Naive thymus-derived CD4-positive, alpha-beta T cell (primary cell): ENCODE measurements at places on chromosomes 7 and 10. TPM values are rescaled to one million over a fixed set of nuclear protein-coding genes. Genes with fewer than 3 reads are reported as not detected.
A peak's percentile ranks its signal among the peaks of the same experiment; 100 is the strongest.

DNA sequence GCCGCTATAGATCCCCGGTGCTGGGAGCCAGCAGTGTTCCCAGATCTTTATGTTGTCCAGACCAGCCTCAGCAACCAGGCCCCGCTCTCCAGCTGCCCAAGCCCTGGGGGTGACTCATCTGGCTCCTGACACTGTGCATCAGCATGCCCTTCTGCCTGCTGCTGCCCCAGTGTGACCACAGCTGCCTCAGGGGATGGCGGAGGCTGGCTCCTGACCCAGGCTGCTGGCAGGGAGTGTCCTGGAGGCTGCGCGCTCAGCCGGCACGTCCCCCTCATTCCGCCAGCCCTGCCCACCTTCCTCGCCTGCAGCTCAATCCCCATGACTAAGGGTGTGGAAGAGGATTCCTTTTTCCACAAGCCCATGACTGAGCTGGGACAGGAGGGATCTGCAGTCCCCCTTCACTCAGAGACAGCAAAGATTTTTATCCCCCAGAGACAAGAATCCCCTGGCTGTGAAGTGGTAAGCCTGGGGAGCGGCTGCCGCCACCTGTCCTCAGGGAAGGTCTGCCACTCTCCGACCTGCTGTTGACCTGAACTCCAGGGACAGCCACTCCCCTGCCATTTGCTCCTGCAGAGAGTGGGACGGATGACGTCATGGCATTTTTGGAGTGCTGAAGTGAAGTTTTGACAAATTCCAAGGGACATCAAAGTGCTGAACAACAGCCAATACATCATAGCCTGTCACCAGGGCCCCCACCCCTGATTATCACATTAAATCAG lies 182.8 kb upstream of the BMPER start:
- H3K27ac ChIP-seq, result no peak overlapping the region
- H3K4me3 ChIP-seq, result no peak overlapping the region

DNA sequence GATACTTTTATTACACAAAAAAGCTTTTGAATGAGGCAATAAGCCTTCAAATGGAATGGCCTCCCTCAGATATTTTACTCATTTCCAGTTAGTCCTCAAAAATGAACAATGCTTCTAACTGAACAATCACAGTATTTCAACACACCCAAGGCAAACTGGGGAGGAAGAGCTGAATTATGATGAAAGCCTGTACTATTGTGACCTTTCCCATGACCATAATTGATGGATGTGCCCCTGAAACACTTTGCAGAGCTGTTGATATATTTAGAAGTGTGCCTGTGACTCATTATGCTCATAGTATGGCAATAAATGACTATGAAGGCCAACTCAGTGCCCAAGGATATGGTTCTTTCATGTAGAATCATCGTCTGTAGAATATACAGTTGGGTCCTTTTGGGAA lies 248.1 kb downstream of the AHR start:
- H3K4me3 ChIP-seq, result no peak overlapping the region
- no peak for DNase-seq
- H3K27me3 ChIP-seq, result no peaks in the 10 kb centered on the region
- no peaks in the 10 kb centered on the region for H3K36me3 ChIP-seq
- H3K4me1 ChIP-seq, result no peaks in the 10 kb centered on the region

- no peaks in the 10 kb centered on the region for H3K4me1 ChIP-seq
- H3K27me3 ChIP-seq, result no peaks in the 10 kb centered on the region
- no peak for DNase-seq
- peak overlapping the region; percentile 49 for H3K4me3 ChIP-seq
- no peak overlapping the region for H3K27ac ChIP-seq
These were observed 1.2 kb downstream of the TPST1 start for GRCh38 chr7:66206119-66206933.

GRCh38 chr7:7922684-7923385 lies 45.8 kb upstream of the GLCCI1 start:
- H3K36me3 ChIP-seq, result no peaks in the 10 kb centered on the region
- no peak for DNase-seq
- no peaks in the 10 kb centered on the region for H3K27me3 ChIP-seq
- H3K27ac ChIP-seq, result no peak overlapping the region

DNA sequence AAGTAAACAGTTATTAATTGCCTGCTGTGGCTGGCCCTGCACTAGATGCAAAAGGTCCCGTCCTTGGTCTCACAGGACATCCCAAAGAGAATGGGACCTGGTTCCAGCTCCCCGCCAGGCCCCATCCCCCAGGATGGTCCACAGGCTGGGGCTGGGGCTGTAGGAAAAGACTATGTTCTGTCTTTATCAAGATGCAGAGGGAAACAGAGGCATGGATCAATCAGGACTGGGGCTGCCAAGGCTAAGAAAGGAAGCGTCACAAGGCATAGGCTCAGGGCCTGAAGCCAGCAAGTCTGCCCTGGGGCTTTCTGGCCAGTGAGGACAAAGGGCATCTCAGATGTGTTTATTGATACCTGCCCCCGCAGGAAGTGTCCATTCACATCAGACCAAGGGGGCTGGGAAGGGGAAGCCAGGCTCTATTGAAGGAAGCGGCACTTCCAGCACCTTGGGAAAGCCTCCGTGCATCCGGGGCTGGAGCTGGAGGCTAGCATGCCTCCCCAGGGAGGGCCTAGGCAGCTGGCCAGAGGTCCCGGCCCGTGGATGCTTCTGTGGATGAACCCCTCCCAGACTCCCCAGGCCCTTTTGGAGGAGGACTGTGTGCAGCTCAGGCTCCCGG lies 5.8 kb downstream of the VSIR start:
- H3K4me3 ChIP-seq, result no peak overlapping the region
- no peaks in the 10 kb centered on the region for H3K27me3 ChIP-seq
- DNase-seq, result no peak

DNA sequence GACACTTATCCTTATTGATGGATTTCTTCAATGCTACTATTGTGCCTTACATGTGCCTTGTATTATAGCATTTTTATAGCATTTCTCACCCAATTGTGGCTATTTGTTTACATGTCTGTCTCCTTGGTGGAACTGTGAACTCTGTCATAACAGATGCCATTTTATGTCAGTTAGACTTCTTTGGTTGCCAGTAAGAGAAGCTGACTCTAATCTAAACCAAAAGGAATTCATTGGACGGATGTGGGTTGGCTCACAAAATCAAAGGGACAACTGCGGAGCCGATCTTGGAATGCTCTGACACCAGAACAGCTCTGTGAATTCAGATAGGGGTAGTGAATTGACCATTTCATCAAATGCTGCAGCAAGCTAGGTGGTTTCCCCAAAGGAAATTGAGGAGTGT lies 15.0 kb downstream of the GARIN1A start:
- H3K27ac ChIP-seq, result no peak overlapping the region
- H3K4me3 ChIP-seq, result no peak overlapping the region
- no peaks in the 10 kb centered on the region for H3K27me3 ChIP-seq
- no peaks in the 10 kb centered on the region for H3K36me3 ChIP-seq
- DNase-seq, result no peak

DNA sequence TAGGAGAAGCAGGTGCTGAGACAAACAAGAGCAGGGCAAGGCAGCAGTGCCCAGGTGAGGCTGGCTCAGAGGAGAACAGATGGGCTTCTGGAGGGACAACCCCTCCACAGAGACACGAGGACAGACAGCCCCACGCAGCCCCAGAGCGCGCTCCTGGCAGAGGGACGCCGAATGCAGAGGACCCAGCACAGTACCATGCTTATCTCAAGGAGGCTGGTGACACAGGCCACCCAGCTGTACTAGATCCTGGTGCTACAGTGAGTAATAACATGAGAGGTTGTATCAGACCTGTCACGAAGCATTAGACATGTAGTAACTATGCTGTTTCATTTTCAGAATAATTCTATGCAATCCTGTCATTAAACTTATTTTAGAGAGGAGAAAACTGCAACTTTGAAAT lies 60.4 kb upstream of the NCAPG2 start:
- no peak for DNase-seq
- H3K4me3 ChIP-seq, result no peak overlapping the region
- peaks cover 16% of the 10 kb centered on the region for H3K36me3 ChIP-seq
- H3K27me3 ChIP-seq, result no peaks in the 10 kb centered on the region
- H3K27ac ChIP-seq, result no peak overlapping the region

DNA sequence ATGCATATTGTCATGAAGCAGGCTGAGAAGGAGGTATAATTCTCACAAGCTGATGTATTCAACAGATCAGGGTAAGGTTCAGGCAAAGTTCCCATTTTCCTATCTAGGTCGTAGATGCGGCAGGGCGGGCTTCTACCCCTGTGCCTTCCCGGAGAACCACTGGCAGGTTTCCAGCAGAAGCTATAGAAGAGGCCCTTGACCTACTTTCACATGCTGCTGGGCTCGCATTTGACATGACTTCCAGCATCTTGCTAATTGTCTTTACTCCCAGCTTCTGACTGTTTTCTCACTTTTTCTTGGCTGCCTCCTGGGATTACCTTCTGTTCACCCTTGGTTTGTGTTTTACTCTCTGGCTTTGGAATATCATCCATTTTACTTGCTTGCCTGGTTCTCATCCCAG lies 32.6 kb upstream of the ORC5 start:
- H3K27ac ChIP-seq, result no peak overlapping the region
- no peaks in the 10 kb centered on the region for H3K27me3 ChIP-seq
- no peaks in the 10 kb centered on the region for H3K4me1 ChIP-seq

DNA sequence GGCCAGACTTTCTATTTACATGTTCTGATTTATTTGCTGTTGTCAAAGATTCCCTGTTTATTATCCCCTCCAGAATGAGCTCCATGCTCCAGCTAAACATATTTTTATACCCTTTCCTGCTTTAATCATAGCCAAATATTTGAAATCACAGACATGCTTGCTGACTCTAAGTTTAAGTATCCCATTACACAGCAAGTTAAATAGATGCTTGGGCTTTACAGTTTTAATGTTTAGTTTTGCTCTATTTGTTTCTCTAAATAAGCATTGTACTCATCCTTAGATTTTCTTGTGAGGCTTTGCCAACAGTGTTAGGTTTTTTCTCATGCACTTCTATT lies 196.8 kb downstream of the TAX1BP1 start:
- no peak overlapping the region for H3K4me3 ChIP-seq
- no peak overlapping the region for H3K27ac ChIP-seq
- no peaks in the 10 kb centered on the region for H3K36me3 ChIP-seq
- H3K4me1 ChIP-seq, result no peaks in the 10 kb centered on the region
- no peaks in the 10 kb centered on the region for H3K27me3 ChIP-seq

DNA sequence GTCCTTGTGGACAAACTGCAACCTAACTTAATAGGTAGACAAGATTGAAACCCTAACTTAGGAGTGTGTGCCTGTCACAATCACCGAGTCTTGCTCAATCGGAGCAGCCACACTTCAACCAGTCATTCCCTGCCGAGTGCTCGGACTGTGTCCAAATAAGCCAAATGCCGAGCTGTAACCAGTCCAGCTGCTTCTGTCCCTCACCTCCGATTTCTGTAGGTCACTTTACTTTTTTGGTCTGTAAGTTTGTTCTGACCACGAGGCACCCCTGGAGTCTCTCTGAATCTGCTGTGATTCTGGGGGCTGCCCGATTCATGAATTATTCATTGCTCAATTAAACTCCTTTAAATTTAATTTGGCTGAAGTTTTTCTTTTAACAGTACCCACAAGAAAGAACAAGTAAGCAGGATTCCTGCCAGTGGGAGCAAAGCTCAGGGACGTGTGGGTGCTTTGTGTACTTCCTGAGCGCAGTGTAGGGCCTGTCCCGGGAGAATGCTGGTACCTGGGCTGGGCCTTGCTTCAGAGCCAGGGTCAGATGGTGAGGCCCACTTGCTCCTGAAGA lies 140.1 kb downstream of the ACTR3B start:
- H3K36me3 ChIP-seq, result no peaks in the 10 kb centered on the region
- no peak for DNase-seq

GRCh38 chr7:39733881-39734632 lies 110.7 kb downstream of the RALA start:
- no peaks in the 10 kb centered on the region for H3K27me3 ChIP-seq
- DNase-seq, result no peak
- peaks cover 27% of the 10 kb centered on the region for H3K4me1 ChIP-seq
- H3K4me3 ChIP-seq, result peak overlapping the region; percentile 83

DNA sequence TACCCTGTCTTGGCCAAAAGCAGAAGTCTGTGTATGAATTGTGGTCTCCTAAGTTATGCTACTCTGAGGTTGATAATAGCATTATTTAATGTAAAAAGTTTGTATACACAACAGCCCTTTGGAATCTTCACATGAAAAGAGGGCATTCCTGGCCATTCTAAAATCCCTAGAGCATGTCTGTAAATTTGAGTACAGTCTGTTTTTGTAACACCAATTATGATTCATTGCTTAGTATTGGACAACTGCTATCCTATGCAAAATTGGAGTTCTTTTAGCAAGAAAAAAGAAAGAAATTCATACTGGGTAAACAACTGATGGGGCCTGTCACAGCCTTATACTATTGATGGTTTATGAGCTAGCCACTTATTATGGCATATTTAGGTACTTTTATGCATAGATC lies 10.2 kb downstream of the CUTC start:
- no peak overlapping the region for H3K4me3 ChIP-seq
- H3K36me3 ChIP-seq, result peaks cover 27% of the 10 kb centered on the region

GRCh38 chr10:14611968-14612693 lies 162.6 kb downstream of the FAM107B start:
- H3K4me1 ChIP-seq, result peaks cover 6% of the 10 kb centered on the region
- no peak for DNase-seq
- no peak overlapping the region for H3K27ac ChIP-seq
- no peak overlapping the region for H3K4me3 ChIP-seq
- no peaks in the 10 kb centered on the region for H3K36me3 ChIP-seq

GRCh38 chr10:61970182-61971002 lies 68.9 kb downstream of the ARID5B start:
- no peak for DNase-seq
- H3K27ac ChIP-seq, result no peak overlapping the region
- no peaks in the 10 kb centered on the region for H3K27me3 ChIP-seq
- peaks cover 14% of the 10 kb centered on the region for H3K4me1 ChIP-seq
- no peak overlapping the region for H3K4me3 ChIP-seq
- H3K36me3 ChIP-seq, result no peaks in the 10 kb centered on the region

DNA sequence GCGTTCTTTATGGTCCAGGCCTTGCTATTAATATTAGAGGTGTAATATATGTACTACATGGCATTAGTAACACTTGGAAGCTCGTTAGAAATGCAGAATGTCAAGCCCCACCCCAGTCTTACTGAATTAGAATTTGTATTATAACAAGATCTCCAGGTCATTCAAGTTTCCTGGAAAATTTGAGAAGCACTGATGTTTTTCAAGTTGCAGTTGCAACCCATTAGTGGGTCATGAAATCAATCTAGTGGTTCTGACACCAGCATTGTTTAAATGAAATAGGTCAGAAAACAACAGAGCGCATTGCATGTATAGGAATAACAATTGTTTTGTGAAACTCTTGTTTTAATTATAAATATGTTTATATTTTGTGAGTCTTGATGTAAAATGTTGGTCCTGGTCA lies 28.8 kb upstream of the MICU1 start:
- no peaks in the 10 kb centered on the region for H3K27me3 ChIP-seq
- H3K36me3 ChIP-seq, result no peaks in the 10 kb centered on the region
- H3K4me3 ChIP-seq, result no peak overlapping the region

- H3K36me3 ChIP-seq, result no peaks in the 10 kb centered on the region
- DNase-seq, result no peak
- H3K4me3 ChIP-seq, result no peak overlapping the region
- H3K27me3 ChIP-seq, result no peaks in the 10 kb centered on the region
- no peak overlapping the region for H3K27ac ChIP-seq
These were observed 1.3 kb downstream of the LSMEM1 start for GRCh38 chr7:112481833-112482670.

TFPI2 gene
- 0.71 TPM for total RNA-seq

DMTF1 gene
- total RNA-seq, result 120 TPM

NPSR1 gene
- total RNA-seq, result not detected in 2 replicates

COL28A1 gene
- total RNA-seq, result 0.38 TPM

SEMA4G gene
- 1.2 TPM for total RNA-seq

NT5C2 gene
- total RNA-seq, result 67.0 and 75.9 TPM in 2 replicates

ANKRD30A gene
- total RNA-seq, result not detected

UBTD1 gene
- total RNA-seq, result 1.3 TPM

GPER1 gene
- total RNA-seq, result not detected

GPR22 gene
- not detected for total RNA-seq
